ENCODE measurements at places on chromosomes 4 and X.

- DNase-seq, result no peak
Observed at GRCh38 chr4:53012738-53013137, 150.6 kb downstream of the RASL11B start.

GRCh38 chr4:11436084-11436483 lies 7.4 kb upstream of the HS3ST1 start:
- DNase-seq, result no peak

GRCh38 chr4:128711361-128711760 lies 98.1 kb upstream of the JADE1 start:
- no peak for DNase-seq

DNA sequence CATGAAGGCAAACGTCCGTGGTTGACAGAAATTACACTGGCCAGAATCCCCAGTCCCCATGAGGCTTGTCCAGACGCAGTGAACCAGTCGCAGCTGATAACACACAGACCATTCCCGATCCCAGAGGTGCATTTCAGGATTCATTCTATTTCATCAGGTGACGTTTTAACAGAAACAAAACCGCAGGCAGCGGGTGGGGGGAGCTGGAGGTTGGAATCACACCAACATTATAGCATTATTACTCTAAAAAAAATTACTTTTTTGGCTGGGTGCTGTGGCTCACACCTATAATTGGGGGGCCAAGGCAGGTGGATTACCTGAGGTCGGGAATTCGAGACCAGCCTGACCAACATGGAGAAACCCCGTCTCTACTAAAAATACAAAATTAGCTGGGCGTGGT lies 25.2 kb downstream of the NOP14 start:
- no peak for DNase-seq

DNA sequence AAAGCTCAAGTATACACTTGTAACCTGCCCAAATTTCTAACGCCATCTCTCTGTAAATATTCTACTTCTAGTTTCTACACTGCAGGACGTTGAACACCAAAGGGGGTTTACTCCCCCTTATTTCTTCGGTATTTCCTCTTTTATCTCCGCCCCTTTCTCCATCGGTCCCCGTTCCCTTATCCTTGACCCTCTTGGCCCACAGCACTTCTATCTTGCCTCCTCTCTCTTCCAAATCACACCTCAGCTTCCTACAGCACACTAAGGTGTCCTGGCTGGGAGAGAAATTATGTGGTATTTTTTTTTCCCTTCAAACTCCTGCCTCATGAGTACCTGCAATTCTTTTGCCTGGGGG lies 715 bp downstream of the ZMAT1 start:
- DNase-seq, result peak; percentile 9

DNA sequence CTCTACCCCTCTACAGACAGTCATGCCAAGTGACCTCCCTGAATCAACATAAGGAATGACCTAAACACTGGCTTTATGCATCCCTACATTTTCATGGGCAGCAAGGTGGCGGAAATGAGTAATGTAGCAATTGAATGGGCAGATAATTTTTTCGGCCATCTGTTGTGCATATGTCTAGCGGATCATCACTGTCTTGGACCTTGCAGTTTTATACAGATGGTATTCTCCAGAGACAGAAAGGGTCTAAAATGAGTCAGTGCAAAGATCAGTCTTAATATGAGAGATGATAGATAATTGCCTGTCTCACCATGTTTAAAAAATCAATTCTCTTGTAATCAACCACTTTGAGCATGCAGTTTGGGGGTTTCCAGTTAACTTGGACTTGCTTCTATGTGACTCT lies 177.3 kb upstream of the DKK2 start:
- DNase-seq, result no peak

DNA sequence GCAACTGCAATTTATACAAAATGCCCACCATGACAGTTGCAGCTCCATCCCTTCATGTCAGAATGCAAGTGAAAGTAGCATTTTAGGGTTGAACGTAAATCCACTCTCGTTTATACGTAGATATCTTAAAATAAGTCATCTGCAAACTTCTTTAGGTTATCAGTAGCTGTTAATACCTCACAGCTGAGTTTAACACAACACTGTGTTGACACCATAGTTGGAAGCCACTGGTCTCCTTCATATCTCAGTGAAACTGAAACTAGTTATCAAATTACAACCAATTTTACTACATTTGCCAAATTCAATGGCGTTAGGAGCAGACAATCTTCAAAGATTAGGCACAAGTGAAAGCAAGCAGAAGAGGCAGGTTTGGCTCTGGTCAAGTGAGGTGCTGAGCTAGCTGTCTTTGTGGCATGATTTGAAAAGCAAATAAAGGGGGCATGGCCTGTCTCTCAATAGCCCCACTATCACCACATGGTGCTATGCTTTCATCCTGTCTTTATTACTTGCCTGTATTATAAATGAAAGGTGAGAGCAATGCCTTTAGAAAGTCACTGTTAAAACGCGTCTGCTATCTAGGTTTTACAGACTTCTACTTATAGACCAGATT lies 12.3 kb downstream of the PPP3CA start:
- no peak for DNase-seq

- DNase-seq, result no peak
Observed at GRCh38 chrX:135544338-135544948, 24.0 kb downstream of the INTS6L start.

DNA sequence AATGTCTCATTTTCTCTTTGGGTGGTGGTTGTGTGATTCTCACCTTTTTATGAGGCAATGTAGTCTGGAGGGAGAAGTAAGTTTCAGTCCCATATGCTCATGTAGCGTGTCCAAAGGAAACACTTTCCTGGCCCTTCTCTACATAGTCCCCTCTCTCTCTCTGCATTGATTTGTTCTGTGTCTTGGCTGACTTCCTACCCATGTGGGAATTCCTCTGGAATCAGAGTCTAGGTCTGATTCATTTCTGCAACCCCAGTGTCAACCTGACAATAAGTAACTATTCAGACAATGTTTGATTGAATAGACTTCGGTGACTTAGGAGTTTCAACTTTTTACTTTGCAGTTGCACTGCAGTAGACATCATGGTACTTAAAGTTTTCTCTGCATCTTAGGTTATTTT lies 2.7 kb upstream of the ALAS2 start:
- no peak for DNase-seq

- DNase-seq, result no peak
Observed at GRCh38 chr4:126087101-126087500, 772.3 kb downstream of the FAT4 start.

DNA sequence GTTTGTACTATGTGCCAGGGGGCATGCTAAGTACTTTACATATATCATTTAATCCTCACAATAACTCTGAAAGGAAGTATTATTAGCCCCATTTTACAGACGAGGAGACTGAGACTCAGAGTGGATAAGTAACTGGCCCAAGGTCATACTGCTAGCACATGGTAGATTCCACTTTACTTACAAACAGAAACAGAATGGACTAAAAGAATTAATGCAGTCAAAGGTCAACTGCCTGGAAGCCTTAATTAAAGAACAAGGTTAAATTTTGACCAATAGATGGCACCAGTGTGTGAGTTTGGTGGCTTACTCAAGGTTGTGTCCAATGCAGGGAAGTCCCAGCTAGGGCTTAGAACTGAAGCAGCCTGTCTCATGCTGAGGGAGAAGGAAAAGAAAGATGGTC lies 4.7 kb downstream of the RIPPLY1 start:
- peak; percentile 8 for DNase-seq

- no peak for DNase-seq
Observed at GRCh38 chrX:20432746-20433387, 166.2 kb upstream of the RPS6KA3 start.

DNA sequence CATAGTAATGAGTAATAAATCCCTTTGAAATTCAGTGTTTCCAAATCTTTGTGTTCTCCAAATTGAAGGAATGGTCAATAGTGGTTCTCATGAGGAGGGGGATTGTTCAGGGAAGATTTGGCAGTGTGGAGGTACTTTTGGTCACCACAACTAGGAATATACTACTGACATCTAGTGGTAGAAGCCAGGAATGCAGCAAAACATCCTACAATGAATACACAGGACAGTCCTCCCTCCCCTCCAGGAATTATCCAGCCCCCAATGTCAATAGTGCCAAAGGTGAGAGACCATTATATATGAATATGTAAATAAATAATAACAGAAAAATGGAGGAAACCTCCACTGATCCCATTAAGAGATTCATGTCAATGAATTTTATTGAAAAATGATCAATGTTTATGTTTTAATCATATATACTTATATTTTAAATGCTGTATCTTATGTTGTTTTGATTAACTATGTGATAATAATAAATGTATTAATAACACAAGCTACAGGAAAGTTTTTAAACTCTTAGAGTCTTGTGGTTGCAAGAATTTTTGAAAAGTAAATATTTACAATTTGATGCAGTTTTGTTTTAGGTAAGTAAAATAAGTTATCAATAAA lies 14.4 kb upstream of the FAM9A start:
- peak; percentile 9 for DNase-seq

DNA sequence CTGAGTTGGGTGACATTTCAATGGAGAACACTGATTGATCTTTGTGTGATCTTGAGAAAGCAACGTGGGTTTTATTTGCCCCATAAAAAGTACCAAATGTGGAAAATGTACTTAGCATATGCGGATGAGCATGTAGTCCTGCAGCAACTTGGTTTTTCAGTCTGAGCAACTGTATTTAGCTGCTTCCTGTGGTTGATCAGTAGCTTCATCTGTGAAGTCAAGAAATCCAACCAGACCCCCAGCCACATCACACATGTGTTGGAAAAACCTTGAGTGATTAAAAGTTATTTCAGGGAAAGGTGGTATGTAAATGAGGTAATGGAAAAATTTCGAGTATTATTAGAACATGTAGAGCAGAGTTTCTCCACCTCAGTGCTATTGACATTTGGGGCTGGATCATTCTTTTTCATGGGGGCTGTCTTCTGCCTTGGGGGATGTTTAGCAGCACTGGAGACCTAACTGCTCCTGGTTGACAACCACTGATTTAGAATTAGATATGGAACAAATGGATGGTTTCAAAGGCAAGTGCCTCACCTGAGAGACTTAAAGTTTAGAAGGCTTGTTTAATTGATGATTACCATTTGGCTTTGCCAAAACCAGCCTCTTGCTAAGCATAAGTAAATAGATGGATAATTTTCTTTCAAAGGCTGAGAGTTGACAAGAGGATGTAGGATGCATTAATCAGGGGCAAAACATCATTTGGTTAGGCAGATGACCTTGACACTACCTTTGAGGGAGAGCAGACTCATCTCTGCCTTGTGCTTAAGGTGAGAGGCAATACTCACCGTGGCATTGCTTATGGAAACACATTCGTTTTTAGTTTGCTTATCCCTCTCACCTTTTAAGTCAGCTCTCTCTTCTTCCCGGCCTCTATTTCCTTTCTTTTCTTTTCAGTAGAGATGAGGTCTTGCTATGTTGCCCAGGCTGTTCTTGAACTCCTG lies 193.0 kb upstream of the RPS6KA3 start:
- DNase-seq, result no peak

DNA sequence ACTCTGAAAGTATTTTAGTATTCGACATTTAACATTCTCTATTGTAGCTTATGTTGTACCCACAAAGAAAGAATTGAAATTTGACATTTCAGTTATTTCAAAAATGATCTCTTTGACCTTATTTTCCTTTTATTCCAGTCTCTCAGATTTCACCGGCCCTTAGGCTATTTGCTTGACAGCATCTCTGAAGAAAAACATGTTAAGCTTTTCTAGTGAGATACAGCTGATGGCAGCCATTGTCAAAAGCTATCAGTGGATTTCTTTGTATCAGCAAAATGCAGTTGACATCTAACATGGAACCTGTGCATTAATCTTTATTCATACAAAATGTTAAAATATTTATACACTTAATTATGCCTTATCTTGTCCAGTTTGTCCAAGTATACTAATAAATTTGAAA lies 16.7 kb downstream of the ZAR1 start:
- DNase-seq, result no peak

DNA sequence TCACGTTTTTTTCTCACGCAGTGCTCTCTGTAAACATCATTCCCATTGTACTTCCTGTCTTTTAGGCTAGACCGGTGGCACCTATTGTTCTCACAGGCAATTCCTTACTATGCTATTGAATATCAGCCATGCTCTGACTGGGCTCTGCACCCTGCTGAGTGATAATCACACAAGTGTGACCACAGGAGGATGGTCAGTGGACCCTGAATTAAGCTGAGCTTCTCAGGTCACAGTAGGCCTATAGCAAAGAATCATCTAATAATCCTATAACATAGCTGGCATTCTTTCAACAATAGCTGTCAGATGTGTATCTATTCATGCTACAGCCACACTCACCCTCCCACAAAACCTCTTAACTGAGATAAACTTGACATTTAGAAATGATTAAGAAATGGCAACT lies 2399.8 kb upstream of the TENM3 start:
- no peak for DNase-seq

DNA sequence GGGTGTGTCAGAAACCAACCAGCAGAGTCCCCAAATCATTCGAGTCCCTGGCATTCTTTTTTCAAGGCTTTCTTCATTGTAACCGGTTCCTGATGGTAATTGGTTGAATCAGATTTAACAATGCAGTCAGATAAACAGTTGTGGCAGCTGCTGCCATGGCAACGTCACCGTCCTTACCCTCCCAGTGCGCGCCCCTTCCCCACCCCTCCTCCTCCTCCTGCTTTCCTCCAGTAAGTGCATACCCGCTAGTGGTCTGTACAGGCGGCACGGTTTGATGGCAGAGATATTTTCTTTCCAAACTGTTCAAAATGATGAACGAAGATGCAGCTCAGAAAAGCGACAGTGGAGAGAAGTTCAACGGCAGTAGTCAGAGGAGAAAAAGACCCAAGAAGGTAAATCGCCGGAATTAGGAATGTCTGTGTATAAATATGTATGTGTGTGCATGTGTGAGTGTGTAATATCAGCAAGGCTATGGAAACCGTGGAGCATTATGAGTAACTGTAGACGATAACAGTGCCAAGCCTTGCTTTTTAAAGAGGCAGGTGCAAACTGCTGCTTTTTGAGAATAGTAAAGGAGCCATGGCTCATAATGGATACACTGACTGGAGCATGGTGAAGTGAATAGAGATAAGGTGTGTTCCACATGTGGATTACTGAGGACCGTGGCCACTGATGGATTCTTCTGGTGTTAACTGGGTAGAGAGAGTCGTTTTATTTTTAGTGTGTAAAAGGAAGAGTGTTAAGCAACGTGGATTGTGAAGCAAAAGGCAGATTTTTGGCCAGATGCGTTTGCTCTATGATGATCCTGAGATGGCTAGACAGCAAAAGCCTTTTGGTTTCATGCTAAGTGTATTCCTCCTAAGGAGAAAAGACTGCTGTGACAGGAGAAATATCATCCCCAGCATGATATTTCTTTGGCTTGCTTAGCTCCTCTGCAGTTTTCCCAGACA lies at the start of gene ANK2:
ANK2 (plus strand) TSS at position 233 of the 950 bp plus-strand sequence; CDS start at position 309, 76 bp downstream.
- DNase-seq, result no peak

DNA sequence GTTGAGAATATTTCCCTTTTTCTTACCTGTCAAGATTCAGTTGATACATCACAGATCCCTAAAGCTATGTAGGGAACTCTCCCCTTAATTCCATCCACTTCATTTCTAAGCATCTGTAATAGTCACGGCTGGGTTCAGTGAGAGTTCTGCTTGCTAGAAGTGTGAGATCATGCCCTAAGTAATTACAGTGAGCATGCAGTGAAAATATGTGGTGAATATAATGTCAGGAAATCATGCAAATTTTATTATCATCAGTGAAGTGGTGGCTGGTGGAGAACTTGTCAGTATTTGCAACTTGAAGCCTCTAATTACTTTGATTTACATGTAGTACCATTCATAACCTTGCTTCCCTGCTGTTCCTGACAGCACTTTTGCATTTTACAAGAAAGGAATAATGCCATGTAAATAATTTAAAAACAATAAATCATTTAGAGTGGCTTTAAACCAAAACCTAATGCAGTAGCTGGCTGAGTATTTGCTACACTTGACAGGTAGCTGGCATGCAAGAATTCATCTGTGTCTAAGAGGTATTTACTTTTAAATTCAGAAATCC lies 28.3 kb upstream of the CFAP299 start:
- no peak for DNase-seq

Measured in AML-193 (cell line).